Glomerular endothelial cell (primary cell): ENCODE measurements at places on chromosomes 7 and 10. TPM values are rescaled to one million over a fixed set of nuclear protein-coding genes. Genes with fewer than 3 reads are reported as not detected.

DNA sequence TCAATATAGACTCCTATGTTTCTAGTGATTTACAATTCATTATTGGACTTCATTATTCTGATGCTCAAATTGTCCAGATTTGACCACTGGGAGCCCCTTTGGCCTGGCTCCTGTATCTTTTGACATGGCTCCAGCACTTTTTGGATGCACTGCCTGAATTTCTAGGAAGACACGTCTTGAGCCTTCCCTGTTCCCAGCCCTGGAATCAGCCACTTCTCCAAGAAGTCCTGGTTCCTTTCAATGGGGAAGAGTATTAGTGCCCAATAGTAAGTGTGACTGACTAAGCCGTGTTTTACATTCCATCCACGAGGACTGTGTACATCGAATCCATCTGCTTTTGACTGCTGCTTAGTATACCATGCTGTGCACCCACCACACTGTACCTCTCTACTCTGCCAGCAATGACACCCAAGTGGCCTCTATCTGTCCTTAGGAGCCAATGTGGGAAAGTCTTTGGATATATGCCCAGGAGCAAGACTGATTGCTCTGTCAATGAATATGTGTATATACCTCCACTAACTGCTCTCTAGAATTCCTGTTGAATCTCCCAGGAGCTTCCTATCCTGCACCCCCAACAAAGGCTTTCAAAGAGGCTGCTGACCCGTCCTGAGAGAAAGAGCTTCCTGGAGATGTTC lies 23.2 kb upstream of the NPFFR1 start:
- DNase-seq: no peak

DNA sequence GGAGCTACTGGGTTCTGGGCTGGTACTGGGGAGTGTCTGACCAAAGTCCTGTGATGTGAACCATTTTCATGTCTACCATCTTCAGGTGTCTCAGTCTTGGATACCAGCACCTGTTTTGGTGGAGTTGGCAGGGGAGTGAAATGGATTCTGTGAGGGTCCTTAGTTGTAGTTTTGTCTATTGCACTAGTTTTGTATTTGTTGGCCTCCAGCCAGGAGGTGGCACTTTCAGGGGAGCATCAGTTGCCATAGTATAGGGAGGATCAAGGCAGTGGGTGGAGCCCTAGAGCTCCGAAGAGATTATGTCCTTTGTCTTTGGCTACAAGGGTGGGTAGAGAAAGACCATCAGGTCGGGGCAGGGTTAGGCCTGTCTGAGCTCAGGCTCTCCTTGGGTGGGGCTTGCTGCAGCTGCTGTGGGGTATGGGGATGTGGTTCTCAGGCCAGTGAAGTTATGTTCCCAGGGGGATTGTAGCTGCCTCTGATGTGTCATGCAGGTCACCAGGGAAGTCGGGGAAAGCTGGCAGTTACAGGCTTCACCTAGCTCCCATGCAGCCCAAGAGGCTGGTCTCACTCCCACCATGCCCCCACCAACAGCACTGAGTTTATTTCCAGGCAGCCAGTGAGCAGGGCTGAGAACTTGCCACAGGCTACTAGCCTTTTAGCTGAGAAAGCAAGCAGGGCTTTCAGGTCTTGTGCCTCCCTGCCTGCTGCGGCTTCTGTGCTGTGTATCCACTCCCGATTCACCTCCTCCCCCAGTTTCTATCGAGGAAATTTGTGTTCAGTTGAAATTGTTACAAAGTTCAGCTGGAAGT lies 153.1 kb downstream of the ZNF365 start:
- no peak for DNase-seq

DNA sequence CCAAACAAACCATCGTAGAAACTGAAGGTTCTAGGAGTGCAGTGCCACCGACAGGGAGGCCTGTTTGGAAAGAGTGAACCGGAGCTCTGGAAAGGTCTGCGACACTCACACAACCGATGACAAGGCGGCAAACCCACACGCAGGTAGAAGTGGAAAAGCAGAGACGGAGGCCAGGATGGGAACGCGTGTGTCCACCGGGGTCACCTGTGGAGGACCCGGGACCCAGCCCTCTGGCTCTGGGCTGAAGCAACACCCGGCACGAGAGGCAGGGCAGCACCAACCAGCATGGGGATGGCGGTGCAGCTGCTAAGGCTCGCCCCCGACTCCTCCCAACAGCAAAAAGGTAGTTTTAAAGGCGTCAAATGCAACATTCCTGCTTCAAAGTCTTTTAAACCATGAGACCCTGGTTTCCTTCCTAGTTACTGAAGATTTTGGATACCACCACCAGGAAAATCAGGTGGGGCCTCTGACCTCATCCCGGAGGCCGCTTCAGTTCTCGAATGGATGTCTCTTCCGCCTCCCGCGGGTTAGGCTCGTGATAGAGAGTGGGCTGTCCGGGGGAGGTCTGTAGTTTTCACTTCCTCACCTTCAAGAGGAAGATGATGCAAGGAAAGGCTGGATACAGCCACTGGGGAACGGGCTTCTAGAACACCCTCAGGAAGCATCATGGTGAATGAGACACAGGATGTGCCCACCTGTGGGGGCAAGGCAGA lies 115.5 kb downstream of the SMURF1 start:
- no peak for DNase-seq

GRCh38 chr10:24720096-24720495 lies 3.6 kb downstream of the ARHGAP21 start:
- DNase-seq: no peak

- no peak for DNase-seq
These were observed at the start of gene COL13A1 for GRCh38 chr10:69801434-69802315. Gene COL13A1, plus strand, starts transcription at chr10:69801906. Its CDS starts 518 bp downstream, at chr10:69802424.

- DNase-seq: no peak
These were observed 197.1 kb upstream of the CXCL12 start for GRCh38 chr10:44581996-44582395.

DNA sequence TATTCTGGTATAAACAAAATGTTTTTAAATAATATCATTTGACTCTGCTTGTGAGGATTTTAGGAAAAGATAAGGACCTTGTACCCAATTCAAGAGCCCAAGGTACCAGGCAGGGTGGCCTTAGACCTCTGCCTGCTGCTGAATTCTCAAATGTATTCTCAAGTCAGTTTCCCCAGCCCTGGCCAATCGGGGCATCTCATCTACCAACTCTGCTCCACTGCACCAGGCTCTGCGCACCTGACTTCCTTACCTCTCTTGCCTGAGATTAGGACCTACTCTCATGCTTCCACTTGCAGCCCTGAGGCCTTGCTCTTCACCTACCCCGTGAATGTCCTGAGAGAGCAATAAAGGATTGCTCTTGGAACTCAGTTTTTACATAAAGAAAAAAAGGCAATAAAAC lies 69.6 kb upstream of the EZH2 start:
- DNase-seq: no peak

- no peak for DNase-seq
These were observed 8.3 kb upstream of the ZC3HAV1L start for GRCh38 chr7:139043823-139044812.

DNA sequence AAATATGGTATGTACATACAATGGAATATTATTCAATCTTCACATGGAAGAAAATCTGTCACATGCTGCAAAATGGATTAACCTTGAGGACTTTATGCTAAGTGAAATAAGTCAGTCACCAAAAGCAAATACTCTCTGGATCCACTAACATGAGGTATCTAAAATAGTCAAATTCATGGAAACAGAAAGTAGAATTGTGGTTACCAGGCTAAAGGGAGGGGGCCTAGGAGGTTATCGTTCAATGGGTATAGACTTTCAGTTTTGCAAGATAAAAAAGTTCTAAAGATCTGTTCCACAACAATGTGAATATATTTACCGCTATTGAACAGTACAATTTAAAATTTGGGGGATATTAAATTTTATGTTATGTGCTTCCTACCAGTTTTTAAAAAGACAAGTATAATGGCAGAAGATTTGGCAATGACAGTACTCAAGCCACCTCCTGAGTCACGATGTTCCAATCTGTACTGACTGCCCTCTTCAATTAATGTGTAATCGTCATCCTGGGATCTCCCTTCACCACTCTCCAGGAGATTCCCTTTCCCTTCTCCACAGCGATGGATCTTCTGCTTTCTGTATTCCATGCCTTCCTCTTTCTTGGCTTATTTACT lies 32.3 kb upstream of the IL6 start:
- DNase-seq: no peak

DNA sequence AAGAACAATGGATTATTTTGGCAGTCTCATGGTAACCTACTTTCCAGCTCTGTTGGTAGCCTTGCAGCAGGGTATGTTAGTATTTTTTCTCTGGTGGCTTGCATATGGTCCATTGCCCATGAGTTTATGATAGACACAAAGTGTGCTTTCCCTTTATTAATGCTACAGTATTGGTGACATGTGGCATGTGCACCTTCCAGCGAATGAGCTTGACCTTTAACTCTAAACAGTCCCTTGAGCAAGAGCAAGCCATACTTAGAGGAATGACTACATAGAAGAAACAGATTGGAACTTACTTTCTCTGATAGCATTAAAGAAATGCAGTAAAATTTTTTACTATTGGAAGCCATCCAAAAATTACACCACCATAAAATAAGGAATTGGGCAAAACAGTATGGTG lies 73.9 kb downstream of the VTI1A start:
- no peak for DNase-seq

GRCh38 chr10:103838070-103838395 lies 17.3 kb downstream of the SH3PXD2A start:
- no peak for DNase-seq

- no peak for DNase-seq
These were observed 496.4 kb downstream of the KIF20B start for GRCh38 chr10:90197766-90198165.

- no peak for DNase-seq
These were observed 35.3 kb downstream of the FEZF1 start for GRCh38 chr7:122269241-122269640.

DNA sequence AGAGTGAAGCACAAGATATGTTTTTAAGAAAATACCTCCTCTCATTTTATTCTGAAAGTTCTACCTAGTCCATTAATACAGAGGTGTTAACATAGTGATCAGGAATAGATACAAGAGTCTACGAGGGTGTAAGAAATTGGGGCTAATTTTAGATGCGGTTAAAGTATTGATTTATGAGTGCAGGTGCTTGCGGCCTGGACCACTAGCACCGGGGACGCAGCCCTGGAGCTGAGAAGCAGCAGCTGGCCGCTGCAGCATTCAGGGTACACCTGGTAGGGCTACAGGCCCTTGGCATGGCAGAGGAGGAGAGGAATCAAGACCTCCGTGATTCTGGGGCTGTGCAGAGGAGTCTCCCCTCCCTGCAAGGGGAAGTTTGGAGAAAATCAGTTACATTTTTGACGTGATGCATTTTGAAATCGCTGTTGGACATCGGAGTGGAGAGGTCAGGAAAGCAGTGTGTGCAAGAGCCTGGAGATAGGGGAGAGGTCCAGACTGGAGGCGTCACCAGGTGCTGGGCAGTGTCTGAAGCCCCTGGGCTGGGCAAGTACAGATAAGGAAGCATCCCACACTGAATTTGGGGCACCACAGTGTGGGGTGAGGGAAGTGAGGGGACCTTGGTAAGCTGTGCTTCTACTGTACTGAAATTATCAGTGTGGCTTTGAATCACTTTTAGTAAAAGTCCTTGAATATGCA lies 112.3 kb downstream of the VWC2 start:
- DNase-seq: no peak

DNA sequence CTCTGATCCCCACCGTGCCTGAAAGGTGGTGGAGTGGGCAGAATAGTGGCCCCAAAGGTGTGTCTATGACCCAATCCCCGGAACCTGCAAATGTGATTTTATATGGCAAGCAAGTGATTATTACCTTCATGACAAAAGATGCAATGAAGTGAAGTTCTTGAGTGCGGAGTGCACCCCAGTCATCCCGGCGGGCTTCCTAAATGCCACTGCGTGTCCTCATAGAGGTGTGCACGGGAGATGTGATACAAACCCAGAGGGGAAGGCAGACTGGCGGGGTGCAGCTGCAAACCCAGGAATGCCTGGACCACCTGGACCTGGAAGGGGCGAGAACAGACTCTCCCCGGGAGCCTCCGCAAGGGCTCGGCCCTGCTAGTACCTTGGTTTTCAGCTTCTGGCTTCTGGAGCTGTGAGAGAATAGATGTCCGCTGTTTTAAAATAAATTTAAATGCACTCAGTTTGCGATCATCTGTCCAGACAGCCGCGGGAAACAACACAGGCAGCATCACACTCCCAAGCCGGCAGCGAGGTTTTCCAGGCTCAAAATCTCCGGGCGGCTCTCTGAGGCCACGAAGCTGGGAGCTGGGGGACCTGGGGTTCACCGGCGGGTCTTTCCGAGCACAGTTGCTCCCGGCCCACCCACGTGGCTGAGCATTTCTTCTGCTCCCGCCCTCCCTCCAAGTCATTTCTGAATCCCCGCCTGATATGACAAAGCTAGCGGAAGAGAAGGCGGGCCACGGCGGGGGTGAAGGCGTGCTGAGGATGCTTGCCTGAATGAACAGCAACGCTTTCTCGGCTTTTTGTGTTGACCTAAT lies 50.4 kb upstream of the EBF3 start:
- no peak for DNase-seq

- no peak for DNase-seq
These were observed 51.4 kb upstream of the LYZL2 start for GRCh38 chr10:30680908-30681307.

DNA sequence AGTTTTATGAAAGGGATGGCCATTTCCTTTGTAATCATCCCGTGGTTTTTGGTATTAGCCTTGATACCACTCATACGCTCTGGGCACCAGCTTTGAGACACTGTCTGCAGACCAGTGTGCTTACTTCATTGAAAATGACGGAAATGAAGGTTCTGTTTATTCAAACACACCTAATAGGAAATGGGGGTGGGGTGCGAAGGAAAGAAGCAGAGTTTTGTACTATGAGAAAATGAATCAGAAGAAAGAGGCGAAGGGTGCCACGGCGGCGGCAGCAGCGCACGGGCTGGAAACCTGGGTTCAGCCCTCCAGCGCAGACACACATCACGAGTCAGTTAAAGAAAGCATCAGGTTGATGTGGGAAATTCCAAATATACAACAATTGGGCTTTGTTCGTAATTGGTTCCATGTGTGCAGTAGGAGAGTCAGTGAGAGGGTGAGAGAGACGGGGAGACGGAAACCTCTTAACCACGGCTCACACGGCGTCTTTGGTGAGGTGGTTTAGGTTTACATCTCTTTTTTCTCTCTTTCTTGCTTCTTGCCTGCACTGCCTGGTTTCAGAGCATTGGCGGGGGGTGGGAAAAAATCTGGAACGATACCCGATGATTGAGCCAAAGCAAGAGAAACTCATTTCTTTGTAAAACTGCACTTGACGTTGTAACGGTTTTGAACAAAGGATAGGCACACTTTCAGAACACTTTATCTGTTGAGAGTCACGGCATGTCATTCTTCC lies 321.2 kb downstream of the FRMD4A start:
- DNase-seq: no peak

- no peak for DNase-seq
These were observed 12.5 kb upstream of the KEL start for GRCh38 chr7:142974626-142975025.

GRCh38 chr7:134818613-134819345 lies 39.3 kb downstream of the CALD1 start:
- no peak for DNase-seq

GRCh38 chr10:34911661-34912205 lies 96.6 kb upstream of the PARD3 start:
- DNase-seq: no peak

CALML5 gene
- total RNA-seq: not detected in 2 replicates

CELF2 gene
- 31.3 and 37.6 TPM in 2 replicates for total RNA-seq

C10orf95 gene
- total RNA-seq: not detected in 2 replicates

TAS2R5 gene
- total RNA-seq: 0.34 and 1.1 TPM in 2 replicates

MKI67 gene
- 8.9 and 25.0 TPM in 2 replicates for total RNA-seq

HOXA3 gene
- total RNA-seq: 5.5 and 6.1 TPM in 2 replicates

COL13A1 gene
- 20.1 and 38.7 TPM in 2 replicates for total RNA-seq

ZNF804B gene
- not detected in 2 replicates for total RNA-seq
